ENCODE measurements at places on chromosomes 7 and 10. TPM values are rescaled to one million over a fixed set of nuclear protein-coding genes. Genes with fewer than 3 reads are reported as not detected.

The LRIT2 gene
- total RNA-seq, result not detected

The AKR1B1 gene
- total RNA-seq, result 145 TPM

The CALML3 gene
- total RNA-seq, result not detected

- no peak for DNase-seq
- no peaks in the 10 kb centered on the region for H3K27me3 ChIP-seq
- H3K4me1 ChIP-seq, result no peaks in the 10 kb centered on the region
- no peaks in the 10 kb centered on the region for H3K36me3 ChIP-seq
Observed at GRCh38 chr7:34341326-34341725, 316.7 kb upstream of the NPSR1 start.

GRCh38 chr7:22454446-22454845 is 45.5 kb downstream of the STEAP1B start:
- no peaks in the 10 kb centered on the region for H3K27me3 ChIP-seq
- no peak overlapping the region for H3K4me3 ChIP-seq
- H3K36me3 ChIP-seq, result no peaks in the 10 kb centered on the region
- no peaks in the 10 kb centered on the region for H3K4me1 ChIP-seq
- no peak for DNase-seq

DNA sequence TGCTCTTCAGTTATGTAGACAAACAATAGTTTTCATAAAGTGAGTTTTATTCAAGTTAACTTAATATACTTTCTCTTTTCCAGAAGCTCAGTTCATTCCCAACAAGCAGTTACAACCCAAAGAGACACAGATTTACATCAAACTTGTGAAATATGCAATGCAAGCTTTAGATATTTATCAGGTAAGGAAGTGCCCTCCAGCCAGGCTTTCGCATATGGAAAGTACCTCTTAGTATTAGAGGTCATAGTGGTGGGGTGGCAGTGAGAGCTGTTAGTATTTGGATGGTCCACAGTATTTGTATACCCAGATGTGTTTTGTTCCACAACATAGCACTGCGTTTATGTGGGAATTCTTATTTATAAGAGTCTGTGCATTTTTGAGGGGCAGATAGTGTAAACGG is 32.1 kb downstream of the TRRAP start:
- peaks cover 76% of the 10 kb centered on the region for H3K36me3 ChIP-seq
- no peak for DNase-seq
- H3K27ac ChIP-seq, result no peak overlapping the region

DNA sequence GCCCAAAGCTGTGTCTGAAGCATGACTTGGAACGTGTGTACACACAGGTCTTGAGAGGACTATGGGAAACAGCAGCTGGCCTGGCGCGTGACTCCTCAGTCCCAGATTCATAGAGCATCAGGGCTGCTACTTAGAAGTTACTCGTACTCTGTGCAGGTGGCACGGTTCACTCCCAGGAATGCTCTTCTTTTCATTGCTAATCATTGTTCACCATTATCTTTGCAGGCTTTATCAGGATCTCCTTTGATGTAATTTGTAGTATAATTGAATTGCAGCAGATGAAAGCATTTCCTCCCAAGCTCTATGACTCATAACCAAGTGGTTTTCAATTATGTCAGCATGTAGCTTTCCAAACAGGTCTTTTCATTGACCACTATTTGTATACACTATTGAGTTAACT is 938.9 kb downstream of the NRG3 start:
- no peak overlapping the region for H3K4me3 ChIP-seq
- no peaks in the 10 kb centered on the region for H3K4me1 ChIP-seq
- no peak for DNase-seq
- H3K36me3 ChIP-seq, result no peaks in the 10 kb centered on the region

DNA sequence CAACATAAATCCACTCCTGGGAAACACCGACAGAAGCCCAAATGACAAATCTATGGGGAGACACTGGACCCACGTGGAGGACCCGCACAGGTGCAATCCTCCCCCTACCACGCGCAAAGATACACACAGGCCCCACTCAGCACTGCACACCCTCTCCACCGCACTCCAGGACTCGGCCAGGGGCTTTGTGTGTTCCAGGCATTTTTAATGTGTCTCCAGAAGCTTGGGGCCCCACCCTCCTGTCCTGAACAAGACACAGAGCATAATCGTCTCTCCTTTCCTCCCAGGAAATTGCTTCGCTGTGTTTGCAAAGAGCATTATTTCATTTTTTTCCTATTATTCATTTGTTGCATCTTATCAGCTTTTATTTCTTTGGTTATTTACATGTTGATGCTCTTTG is 82.8 kb downstream of the GLI3 start:
- DNase-seq, result no peak
- H3K4me1 ChIP-seq, result peaks cover 22% of the 10 kb centered on the region
- H3K27me3 ChIP-seq, result no peaks in the 10 kb centered on the region
- no peak overlapping the region for H3K4me3 ChIP-seq
- H3K27ac ChIP-seq, result no peak overlapping the region
- H3K36me3 ChIP-seq, result no peaks in the 10 kb centered on the region

- peaks cover 4% of the 10 kb centered on the region for H3K4me1 ChIP-seq
- H3K27me3 ChIP-seq, result 0 out of 2 replicates have a peak, but pooled peaks cover 6% of the 10 kb centered on the region
- H3K4me3 ChIP-seq, result no peak overlapping the region
Observed at GRCh38 chr10:132399117-132400035, 2.4 kb downstream of the PWWP2B start.

- H3K4me1 ChIP-seq, result no peaks in the 10 kb centered on the region
- H3K27ac ChIP-seq, result no peak overlapping the region
- H3K27me3 ChIP-seq, result no peaks in the 10 kb centered on the region
- DNase-seq, result no peak
Observed at GRCh38 chr10:93090619-93091018, 16.9 kb downstream of the CYP26A1 start.

DNA sequence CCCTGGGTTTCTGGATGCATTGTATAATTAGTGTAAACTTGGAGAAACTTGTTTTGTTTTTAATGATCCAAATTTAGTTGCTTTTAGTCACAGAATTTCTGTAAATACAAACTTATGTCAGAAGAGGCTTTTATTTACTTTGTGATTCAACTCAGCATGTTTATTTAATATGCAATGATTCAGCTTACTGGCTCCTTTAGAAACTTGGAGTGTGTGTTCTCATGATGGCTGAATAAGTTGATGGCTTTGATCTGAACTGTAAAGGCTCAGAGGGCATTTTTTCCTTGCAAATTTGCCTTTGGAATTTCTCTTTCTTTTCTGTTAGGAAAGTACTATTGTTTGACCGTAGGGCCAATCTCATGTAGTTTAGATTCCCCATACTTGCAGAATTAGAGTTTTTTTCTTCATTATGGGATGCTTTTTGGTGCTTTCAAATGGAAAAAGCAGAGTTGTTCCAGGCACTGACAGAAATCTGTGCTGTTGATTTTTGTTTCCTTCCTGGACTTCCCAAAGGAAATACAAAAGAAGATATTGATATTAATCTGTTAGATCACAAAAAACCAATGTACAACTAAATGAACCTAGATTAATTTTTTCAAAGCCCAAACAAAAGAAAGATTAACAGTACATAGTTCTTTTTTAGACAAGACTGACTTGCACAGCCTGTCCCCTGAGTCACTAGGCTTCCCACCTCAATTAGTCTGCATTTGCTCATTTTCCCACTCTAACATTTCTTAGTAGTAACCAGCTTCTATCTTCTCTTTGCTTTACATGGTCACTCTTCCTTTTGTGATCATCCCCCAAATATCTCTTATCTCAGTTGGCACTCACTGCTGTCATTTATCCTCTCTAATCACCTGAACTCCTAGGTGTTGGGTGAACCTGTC is 96.8 kb upstream of the AGR3 start:
- no peak overlapping the region for H3K4me3 ChIP-seq
- DNase-seq, result no peak

GRCh38 chr7:106125417-106125816 is 13.3 kb upstream of the SYPL1 start:
- H3K27ac ChIP-seq, result no peak overlapping the region
- peaks cover 7% of the 10 kb centered on the region for H3K4me1 ChIP-seq
- no peak overlapping the region for H3K4me3 ChIP-seq

DNA sequence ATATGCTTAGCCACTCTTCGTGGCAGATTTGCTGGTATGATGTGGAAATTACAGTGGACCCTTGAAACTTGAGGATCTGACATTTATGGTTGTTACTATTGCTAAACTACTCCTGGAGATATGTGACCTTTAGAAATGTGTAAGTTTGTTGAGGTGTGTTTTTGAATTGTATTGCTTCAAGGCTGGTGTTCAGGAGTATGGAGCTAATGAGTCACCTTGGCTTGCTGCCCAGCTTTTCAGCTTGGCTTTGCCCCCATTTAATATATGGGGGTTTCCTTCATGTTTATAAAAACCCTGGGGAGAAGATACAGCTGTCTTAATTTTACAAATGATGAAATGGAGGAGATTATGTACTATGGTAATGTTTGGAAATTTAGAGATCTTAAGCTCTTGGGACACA is 11.6 kb downstream of the HBP1 start:
- H3K4me3 ChIP-seq, result no peak overlapping the region
- H3K36me3 ChIP-seq, result peaks cover 22% of the 10 kb centered on the region
- H3K4me1 ChIP-seq, result peaks cover 15% of the 10 kb centered on the region
- peak; percentile 70 for DNase-seq
- H3K27me3 ChIP-seq, result no peaks in the 10 kb centered on the region
- no peak overlapping the region for H3K27ac ChIP-seq

DNA sequence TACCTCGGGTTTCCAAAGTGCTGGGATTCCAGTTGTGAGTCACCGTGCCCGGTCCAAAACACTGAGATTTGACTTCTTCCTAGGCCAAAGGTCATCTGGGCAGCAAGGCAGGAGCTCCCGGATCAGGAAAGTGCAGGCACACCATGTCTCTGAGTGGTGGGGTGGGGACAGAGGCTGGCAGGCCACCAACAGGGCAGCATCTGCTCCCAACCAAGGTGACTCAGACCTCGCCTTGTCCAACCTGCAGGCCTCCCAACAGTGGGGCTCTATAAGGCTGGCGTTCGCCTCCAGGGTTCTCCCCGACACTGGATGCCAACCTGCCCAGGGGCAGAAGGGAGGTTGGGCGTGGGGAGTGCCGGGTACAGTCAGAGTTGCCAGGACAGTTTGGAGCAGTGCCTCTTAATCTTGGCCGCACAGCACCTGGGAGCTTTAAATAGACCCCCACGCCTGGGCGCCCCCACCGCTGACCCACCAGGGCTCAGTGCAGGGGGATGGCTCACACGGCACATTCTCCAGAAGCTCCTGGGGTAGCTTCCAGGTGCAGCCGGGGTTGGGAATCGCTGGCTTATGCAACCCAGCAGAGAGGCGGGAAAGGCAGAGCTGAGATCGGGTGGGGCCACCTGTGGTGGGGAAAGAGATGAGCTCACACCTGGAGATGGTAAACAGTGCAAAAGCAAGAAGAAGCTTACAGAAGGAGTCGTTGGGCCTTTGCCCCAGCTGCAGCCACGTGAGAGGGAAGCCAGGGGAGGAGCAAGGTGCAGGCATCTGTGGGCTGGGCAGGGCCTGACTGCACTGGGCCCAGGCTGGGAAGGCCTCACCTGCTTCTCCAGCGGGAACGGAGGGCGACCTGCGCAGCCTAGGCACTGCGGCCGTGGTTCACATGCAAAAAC is 10.9 kb downstream of the CALML5 start:
- H3K4me1 ChIP-seq, result peaks cover 12% of the 10 kb centered on the region
- H3K4me3 ChIP-seq, result no peak overlapping the region
- H3K36me3 ChIP-seq, result no peaks in the 10 kb centered on the region

DNA sequence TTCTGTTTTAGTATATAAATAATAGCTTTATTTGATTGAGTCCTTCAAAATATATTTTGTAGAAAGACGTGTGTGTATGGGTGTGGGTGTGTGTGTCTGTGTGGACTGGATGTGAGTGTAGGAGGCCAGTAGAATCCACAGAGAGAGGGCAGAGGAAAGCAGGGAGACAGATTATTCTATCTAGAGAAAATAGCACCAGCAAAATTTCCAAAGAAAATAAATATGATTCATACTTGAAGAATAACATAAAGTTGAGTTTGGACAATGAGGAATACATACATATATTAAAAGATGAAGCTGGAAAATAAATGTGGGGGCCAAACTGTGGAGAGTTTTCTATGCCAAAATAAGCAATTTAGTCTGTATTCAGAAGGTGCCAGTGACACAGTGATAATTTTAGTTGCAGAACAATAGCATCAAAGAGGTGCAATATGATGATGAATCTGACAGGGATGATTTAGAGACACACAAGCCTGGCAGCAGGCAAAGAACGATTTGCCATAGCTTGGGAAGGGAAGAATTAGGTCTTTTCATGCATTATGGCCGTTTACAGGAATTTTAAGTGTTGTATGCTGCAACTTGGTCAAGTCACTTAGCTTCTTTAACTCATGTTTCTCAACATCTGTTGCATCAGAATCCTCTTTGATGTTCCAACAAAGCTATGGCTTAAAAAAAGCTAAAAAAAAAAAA is 121.3 kb downstream of the SEMA3A start:
- no peak overlapping the region for H3K4me3 ChIP-seq
- DNase-seq, result no peak
- no peak overlapping the region for H3K27ac ChIP-seq
- H3K27me3 ChIP-seq, result no peaks in the 10 kb centered on the region
- H3K36me3 ChIP-seq, result no peaks in the 10 kb centered on the region

DNA sequence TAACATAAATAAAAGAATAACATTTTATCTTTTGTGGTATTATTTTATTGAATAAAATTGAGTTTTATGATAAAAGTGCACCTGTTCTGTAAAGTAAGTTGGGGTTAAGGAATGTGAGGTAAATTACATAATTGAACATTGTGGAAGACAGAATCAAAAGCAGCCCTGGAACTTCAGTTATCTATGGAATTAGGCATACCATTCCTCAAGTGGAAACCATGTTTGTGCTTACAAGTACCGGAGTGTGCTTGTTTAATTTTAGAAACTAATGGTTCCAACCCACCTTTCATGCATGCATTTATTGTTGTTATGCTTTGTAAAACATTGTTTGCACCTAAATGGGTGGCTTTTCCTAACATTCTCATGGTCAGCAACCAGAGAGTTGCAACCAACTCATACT is 28.0 kb downstream of the RBM17 start:
- H3K4me3 ChIP-seq, result no peak overlapping the region
- DNase-seq, result no peak
- peaks cover 26% of the 10 kb centered on the region for H3K36me3 ChIP-seq
- no peaks in the 10 kb centered on the region for H3K4me1 ChIP-seq
- H3K27me3 ChIP-seq, result no peaks in the 10 kb centered on the region

DNA sequence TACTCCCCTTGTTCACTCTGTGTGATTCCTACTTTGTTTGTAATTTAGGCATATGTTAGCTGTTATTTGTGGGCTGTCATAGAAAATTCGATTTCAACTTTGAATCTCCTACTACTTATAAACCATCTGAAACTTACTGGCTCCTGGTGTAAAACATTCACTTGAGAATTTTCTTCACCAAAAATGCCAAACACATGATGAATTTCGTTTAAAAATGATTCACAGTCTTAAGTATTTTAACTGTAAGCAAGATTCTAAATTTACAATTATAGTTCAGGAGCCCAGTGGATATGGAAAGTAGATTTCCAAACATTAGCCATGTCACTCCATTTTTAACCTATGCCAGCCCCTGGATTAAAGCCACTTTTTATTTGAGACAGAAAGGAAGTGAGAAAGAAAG is 3.1 kb downstream of the CPED1 start:
- no peak overlapping the region for H3K27ac ChIP-seq
- peaks cover 13% of the 10 kb centered on the region for H3K4me1 ChIP-seq
- no peak for DNase-seq
- peak overlapping the region; percentile 24 for H3K4me3 ChIP-seq
- no peaks in the 10 kb centered on the region for H3K36me3 ChIP-seq

- H3K4me1 ChIP-seq, result peaks cover 70% of the 10 kb centered on the region
- peak overlapping the region; percentile 77 for H3K27ac ChIP-seq
- H3K4me3 ChIP-seq, result no peak overlapping the region
- peak; percentile 54 for DNase-seq
- no peaks in the 10 kb centered on the region for H3K27me3 ChIP-seq
Observed at GRCh38 chr7:126574276-126575250, 678.2 kb downstream of the GRM8 start.

GRCh38 chr10:90199093-90199492 is 497.7 kb downstream of the KIF20B start:
- H3K27me3 ChIP-seq, result no peaks in the 10 kb centered on the region
- H3K36me3 ChIP-seq, result no peaks in the 10 kb centered on the region
- no peak overlapping the region for H3K4me3 ChIP-seq
- peaks cover 10% of the 10 kb centered on the region for H3K4me1 ChIP-seq
- peak overlapping the region; percentile 54 for H3K27ac ChIP-seq
